ENCODE measurements at places on chromosomes 13 and 19.

DNA sequence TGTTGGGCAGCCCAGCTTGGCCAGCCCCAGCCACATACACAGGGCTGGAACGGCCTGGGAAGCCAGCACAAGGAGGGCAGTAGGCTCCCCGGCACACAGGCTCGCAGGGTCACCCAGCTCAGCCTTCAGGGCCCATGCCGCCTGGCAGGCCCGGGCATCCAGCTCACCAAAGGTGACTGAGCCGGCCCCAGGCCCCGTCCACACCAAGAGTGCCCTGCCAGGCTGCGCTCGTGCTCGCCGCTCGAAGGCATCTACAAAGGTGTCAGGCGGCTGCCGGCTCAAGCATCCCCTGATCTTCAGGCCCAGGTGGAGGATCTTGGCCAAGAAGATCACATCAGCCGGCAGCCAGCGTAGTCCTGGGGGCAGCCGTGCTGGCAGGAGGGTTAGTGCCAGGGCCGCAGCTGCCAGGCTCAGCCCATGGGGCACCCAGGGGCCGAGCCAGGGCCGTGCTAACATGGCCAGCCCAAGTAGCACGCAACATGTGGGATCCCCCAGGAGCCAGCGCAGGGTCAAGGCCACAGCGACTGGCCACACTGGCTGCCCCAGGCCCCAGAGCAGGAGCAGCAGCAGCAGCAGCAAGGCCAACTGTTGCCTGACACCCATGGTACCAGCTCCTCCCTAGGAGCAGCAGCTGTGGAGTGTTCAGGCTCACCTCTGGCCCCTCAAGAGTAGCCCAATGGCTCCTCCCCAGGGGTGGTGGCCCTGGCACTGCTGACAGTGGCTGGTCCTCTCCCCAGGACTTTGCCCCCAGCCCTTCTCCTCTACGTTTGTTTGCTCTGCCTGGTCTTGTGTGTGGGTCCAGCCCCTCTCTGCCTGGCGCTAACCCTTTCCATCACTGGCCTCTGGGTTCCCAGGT lies at the start of gene SLC27A5:
Gene SLC27A5, minus strand, starts transcription at position 640 of the 856 bp plus-strand sequence. Its CDS starts 37 bp downstream, at position 603.
- no peak for DNase-seq

DNA sequence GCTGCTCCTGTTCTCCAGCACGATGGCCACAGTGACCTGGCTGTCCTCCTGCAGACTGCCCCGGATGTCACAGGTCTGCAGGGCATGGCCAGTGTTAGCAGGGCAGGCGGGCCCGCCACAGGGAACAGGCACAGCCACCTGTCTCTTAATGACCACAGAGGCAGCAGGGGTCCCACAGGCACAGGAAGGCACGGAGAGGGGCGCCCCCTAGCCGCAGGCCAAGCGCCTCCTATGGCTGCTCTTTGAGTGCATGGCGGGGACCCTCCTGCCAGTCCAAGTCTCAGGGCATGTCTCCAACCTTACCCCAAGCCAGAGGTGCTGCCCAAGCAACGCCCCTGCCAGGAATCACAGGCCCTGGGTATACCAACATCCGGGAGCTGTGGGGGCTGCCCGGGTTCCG lies 14.1 kb downstream of the IZUMO4 start:
- DNase-seq = no peak

DNA sequence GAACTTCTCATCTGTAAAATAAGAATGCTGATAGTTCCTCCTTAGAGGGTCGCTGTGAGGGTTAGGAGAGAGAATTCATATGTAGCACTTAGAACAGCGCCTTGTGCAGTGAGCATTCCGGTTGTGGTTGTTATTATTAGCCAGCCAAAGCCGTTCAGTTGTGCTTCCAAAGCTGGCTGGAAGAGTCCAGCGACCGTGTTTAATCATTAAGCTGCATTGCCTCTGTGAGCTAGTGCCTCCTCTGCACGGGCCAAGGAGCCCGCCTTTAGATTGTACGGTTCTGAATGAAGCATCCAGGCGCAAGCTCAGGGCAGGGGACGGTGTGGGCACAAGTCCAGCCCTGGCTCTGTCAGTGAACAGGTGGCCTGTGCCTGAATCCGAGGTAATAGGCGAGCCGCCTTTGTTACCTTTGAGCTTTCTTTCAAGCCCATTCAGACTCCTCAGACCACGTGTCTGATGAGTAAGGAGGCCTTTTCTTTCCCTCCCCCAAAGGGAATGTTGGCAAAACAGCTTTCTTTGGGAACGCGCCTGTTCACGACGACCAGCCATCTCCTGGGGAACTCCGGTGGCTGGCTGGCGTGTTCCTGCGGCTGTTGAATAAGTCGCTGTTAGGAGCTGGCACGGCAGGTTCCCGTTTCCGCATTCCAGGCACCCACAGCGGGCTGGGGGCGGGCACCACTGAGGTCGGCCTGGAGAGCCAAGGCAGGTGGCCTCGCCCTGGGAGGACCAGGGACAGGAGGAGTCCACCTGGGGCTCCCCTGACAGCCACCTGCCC lies 25.1 kb downstream of the SIPA1L3 start:
- DNase-seq = peak; percentile 88

DNA sequence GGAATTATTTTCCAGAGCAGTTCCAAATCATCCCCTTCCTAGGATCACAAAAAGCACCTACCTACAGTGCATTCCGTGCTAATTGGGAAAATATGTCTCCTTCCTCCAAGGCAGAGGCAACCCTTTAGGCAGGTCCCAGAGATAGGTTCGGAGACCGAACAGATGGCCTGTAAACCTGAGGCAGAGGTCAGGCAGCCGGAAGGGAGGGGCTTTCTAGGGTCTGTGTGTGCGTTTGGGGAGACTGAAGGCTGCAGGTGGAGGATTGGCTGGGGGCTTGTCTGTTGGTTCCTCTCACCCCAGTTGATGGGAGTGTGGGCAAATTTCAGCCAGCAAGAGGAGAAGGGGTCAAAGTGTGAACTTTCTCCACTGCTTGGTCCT lies 7.1 kb downstream of the KCNN4 start:
- DNase-seq = no peak

GRCh38 chr13:95354680-95355487 lies 53.6 kb upstream of the ABCC4 start:
- no peak for DNase-seq

GRCh38 chr13:54241719-54242118 lies 1213.1 kb downstream of the OLFM4 start:
- DNase-seq = no peak

GRCh38 chr13:45481688-45482087 lies 16.9 kb downstream of the COG3 start:
- no peak for DNase-seq

GRCh38 chr19:19276851-19277250 lies 3.8 kb upstream of the TM6SF2 start:
- no peak for DNase-seq

DNA sequence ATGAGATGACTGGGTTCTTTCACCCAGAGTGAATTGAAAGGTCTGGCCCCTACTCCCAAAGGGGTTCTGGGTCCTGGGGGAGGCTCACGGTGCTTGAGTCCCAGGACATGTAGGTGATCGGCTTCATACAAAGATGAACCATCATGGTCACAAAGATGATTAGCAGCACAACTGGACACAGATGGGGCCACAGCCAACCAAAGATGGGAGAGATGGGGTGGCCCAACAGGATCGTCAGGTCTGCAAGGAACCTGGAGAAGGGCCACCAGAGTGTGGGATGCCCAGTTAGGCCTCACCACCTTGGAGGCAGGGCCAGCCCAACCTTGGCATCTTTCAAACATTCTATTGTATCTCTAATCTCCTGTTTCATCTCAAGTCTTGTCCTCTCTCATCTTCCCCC lies 34.5 kb downstream of the SLC6A16 start:
- no peak for DNase-seq

DNA sequence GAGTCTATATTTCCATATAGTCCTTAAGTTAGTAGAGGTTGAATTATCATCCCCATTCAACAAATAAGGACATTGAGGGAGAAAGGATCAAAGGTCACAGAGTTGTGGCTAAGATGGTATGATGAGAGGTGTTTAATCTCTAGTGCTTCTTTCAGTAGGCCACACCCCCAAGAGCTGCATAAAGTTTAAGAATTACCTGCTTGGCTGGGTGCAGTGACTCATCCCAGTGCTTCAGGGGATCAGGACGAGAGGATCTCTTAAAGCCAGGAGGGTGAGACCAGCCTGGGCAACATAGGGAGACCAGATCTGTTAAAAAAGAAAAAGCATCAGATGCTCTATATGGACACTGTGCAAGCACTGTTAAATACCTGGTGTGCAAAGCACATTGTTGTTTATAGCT lies 560.0 kb upstream of the KLHL1 start:
- peak; percentile 48 for DNase-seq

GRCh38 chr13:110347535-110348308 lies 40.6 kb downstream of the COL4A2 start:
- peak; percentile 95 for DNase-seq

GRCh38 chr13:64506246-64506645 lies 2723.9 kb downstream of the PCDH9 start:
- no peak for DNase-seq

DNA sequence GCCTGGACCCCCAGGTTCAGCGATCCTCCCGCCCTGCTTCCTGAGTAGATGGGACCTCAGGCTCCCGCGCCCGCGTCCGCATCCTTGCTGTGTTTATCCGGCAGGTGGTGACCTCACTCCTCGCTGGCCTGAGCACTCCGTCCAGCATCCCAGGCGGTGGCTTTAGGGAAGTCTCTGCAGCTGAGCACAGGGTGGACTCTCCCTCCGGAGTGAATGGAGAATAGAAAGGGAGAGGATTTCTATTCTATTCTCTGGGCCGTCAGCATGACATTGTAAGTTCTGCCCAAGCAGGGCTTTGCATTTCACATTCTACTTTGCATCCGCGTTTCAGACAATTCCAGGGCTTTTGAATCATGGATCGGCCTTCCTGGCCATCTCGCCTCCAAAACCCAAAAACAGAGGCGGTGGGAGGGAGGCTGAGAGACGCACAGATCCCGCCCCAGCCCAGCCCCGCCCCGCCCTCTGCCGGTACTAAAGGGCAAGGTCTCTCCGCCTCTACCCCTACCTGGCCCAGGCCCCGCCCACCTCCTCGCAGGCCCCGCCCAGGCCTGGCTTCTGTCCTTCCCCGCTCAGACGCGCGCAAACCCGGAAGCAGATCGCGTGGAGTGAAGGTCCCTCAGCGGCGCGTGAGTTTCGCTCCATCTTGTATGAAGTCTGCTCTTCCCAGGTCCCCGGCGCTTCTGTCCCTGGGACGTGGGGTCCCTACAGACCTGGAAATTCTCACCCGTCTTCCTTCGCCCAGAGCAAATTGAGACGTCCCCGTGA lies at the start of gene ZNF525:
Gene ZNF525, plus strand, starts transcription at position 572 of the 765 bp plus-strand sequence. CDS start 6,577 bp downstream, outside the sequence.
- DNase-seq = peak; percentile 32

GRCh38 chr13:68851026-68851425 lies 1256.6 kb upstream of the ATXN8OS start:
- DNase-seq = no peak
